ENCODE measurements at places on chromosomes 2 and 18. TPM values are rescaled to one million over a fixed set of nuclear protein-coding genes. Genes with fewer than 3 reads are reported as not detected.

The GALM gene
- 39.5 TPM for total RNA-seq

The THSD7B gene
- under 0.01 TPM for total RNA-seq

The TEKT4 gene
- not detected for total RNA-seq

The CDK5R2 gene
- total RNA-seq = 0.17 TPM

The CXCR1 gene
- not detected for total RNA-seq

The SCN3A gene
- 0.33 TPM for total RNA-seq

The MALL gene
- 3.1 TPM for total RNA-seq

The AKAIN1 gene
- total RNA-seq = not detected

The FBXO48 gene
- total RNA-seq = 0.26 TPM

The ALLC gene
- total RNA-seq = not detected

The SERPINB10 gene
- not detected for total RNA-seq

The LRP1B gene
- total RNA-seq = under 0.01 TPM

The PMAIP1 gene
- total RNA-seq = 29.8 TPM

The MERTK gene
- 6.6 TPM for total RNA-seq

The GAL3ST2 gene
- not detected for total RNA-seq

The MPPE1 gene
- 32.1 TPM for total RNA-seq

The OXER1 gene
- 0.26 TPM for total RNA-seq

The PKDCC gene
- 63.9 TPM for total RNA-seq

The PARD3B gene
- total RNA-seq = 20.6 TPM

The ANKRD30B gene
- under 0.01 TPM for total RNA-seq

The WNT10A gene
- total RNA-seq = not detected

The MYO7B gene
- under 0.01 TPM for total RNA-seq

The ARHGAP28 gene
- total RNA-seq = 27.2 TPM

The CXCR4 gene
- under 0.01 TPM for total RNA-seq

The GPR17 gene
- not detected for total RNA-seq

The WBP1 gene
- 78.1 TPM for total RNA-seq

The NPHP1 gene
- 5.0 TPM for total RNA-seq
